ENCODE measurements at places on chromosomes 7 and 10. TPM values are rescaled to one million over a fixed set of nuclear protein-coding genes. Genes with fewer than 3 reads are reported as not detected.

The NCF1 gene
- 2.1 TPM for polyA plus RNA-seq

- DNase-seq: no peak
Measured at GRCh38 chr7:70649323-70649722, 482.6 kb upstream of the GALNT17 start.

GRCh38 chr7:48046458-48046857, 11.1 kb downstream of the C7orf57 start:
- DNase-seq: no peak

DNA sequence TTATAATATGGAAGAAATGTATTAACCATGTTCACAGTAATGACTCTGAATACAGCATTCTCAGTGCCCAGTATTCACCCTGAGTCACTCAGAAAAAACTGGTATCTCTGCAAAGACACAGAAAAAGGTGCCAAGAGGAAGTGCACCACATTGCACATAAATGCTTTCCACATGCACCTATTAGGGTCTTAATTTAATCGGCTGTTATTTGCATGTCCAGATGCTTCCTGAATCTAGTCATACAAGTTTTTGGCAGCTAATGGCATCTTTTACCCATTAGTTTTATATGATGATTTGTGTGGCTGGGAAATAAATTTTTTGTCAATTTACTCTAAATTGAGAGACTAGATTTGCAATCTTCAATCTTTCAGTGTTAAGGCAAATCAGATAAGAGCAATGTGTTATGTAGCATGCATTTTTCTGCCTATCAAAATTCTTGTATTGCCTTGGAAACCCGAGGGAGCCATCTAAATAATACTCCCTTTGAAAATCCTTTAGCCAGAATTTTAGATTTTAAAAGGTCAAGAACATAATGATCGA, 58.2 kb downstream of the ZNF680 start:
- DNase-seq: no peak

DNA sequence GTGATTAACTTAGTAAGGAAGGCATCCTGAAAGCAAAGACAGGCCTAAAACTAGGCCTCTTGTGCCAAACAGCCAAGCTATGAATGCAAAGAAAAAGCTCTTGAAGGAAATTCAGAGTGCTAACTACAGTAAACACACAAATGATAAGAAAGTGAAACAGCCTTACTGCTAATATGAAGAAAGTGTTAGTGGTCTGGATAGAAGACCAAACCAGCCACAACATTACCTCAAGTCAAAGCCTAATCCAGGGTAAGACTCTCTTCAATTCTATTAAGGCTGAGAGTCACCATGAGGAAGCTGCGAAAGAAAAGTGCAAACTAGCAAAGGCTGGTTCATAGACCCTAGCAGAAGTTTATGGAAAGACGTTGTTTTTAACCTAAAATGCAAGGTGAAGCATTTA, 66.0 kb downstream of the IPMK start:
- no peak for DNase-seq

Data from liver (tissue), 10 donors.